ENCODE measurements at places on chromosomes 2 and 18.

- DNase-seq: no peak
These were observed 251.3 kb downstream of the PLCL1 start for GRCh38 chr2:198055716-198056115.

DNA sequence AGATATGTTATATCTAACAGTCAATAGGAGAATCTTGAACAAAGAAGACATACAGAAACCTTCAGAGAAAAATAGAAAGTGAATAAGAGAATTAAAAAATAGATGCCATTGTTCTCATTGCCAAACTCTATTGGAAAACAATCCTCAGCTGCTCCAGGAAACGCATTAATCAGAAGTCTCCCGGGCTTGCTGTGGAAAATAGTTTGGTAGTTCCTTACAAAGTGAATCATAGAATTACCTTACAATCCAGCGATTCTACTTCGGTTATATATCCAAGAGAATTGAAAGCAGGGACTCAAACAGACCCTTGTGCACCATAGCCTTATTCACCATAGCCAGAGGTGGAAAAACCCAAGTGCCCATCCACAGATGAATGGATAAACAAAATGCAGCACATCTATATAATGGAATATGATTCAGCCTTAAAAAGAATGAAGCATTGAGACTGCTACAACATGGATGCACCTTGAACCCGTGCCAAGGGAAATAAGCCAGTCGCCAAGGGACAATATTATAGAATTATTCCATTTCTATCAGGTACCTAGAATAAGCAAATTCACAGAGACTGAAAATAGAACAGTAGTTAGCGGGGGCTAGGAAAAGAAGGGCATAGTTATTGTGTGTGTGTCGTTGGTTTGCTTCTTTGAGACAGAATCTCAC lies 21.9 kb upstream of the CHRNA1 start:
- DNase-seq: no peak

- DNase-seq: no peak
These were observed 67.2 kb downstream of the NPAS2 start for GRCh38 chr2:100887039-100887578.

- no peak for DNase-seq
These were observed 18.2 kb downstream of the PTPRM start for GRCh38 chr18:7585276-7585670.

DNA sequence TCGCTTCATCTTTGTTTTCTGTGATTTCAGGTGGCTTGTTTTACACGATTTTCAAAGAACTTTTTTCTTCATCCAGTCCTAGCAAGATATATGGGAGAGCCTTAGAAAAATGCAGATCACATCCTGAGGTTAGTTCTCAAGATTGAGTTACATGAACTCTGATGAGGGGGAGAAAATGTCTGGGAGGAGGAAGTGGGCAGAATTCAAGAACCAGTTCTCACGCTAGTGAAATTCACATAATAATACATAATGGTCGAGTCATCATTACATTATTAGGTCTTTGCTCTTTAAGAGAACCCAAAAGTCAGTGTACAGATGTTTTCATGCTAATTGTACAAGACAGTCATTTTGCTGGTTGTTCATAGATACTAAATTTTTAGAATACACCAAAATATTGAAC lies 7.0 kb downstream of the TIMM21 start:
- DNase-seq: no peak

DNA sequence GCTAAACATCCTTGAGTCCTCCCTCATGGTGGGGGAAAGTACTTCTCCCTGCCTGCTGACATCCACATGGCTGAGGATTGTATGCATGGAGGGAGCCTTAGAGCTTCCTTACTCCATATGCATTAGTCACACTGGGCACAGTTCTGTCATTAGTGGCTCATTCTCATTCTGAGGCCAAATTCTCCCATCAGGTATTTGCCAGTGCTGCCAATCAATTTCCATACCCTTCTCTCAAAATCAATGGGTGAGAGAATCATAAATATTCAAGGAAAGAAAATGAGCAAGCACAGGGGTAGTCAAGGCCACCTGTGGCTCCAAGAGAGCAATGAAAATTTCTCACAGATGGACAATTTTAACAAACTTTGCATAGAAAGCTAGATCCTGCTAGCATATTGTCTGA lies 422.6 kb upstream of the SETBP1 start:
- DNase-seq: no peak

DNA sequence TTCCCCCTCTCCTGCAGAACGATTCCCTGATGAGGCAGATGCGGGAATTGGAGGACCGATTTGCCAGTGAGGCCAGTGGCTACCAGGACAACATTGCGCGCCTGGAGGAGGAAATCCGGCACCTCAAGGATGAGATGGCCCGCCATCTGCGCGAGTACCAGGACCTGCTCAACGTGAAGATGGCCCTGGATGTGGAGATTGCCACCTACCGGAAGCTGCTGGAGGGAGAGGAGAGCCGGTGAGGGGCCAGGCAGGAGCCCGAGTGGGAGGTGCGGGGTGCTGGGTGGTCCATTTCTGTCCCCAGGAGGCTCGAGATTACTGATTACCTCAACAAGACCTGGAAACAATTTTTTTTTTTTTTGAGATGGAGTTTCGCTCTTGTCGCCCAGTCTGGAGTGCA lies 3.1 kb downstream of the DES start:
- DNase-seq: no peak

DNA sequence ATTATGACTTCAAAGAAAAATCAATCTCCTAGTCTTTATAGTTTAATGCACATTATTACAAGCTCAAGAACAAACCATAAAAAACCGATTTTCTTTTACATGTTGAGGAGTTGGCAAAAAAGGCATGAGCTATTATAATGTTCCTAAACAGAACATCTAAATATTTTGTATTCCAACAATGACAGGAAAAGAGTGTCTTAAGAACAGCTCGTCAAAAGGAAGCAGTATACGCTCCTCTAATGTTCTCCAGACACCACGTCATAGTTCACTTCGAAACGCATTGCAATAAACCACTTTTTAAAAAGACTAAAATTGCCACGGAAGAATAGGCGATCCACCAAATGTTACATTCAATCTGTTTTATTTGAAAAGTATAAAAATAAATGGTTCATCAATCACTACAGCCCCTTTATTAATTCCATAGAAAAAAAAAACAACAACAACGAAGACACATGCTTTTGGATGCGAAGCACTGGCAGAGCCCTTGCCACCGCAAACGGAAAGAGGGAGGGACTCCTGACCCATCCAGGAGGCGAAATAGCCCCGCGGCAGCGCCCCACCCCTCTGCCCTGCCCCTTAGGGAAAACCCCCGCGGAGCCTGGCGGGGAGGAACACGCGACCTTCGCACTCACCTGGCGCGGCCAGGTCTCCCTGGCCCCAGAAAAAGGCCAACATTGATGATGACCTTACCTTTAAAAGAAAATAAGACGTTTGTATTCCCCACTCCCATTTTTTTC lies 45.8 kb downstream of the MBP start:
- DNase-seq: no peak
